GM12892 (cell line): ENCODE measurements at places on chromosomes 4 and X.

- no peak for DNase-seq
Observed at GRCh38 chr4:140937866-140938265, 181.7 kb upstream of the TBC1D9 start.

GRCh38 chr4:136862653-136863052 lies 669.6 kb downstream of the PCDH18 start:
- DNase-seq: no peak

DNA sequence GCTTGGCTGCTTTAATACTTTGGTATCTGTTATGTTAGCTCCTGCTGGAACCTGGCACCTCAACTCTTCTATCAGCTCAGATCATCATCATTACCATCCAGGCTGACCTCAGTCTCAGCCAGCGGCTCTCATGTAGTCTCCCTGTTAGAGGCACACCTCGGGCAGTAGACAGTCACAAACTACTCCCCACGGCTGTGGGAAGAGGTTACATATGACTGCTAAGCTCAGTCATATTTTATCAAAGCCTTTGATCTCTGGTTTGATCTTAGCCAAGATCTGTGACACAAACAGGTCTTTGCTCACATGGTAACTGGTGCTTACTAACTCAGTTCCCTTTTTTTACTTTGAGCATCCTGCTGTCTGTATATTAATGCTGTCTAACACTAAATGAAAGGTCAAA lies 384.9 kb downstream of the CENPC start:
- no peak for DNase-seq

DNA sequence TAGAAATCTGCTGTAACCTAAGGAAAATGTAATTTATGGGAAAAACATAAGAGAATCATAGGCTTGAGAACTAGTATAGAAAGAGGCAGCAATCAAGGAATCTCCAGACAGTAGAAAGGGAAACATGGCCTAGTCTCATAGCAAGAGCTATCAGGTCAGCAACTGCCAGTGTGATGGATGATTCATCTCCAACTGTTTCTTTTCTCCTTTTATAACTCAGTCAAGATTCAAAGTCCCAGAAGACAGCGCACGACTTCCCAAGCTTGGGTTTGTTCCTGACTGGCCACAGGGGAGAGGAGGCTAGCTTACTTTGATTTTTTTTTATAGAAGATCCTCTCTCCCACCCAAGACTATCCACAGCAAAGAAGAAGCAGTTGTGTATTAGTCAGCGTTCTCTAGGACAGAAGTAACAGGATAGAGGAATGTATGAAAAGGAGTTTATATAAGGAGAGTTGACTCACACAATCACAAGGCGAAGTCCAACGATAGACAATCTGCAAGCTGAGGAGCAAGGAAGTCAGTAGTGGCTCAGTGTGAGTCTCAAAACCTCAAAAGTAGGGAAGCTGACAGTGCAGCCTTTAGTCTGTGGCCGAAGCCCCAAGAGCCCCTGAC lies 181.5 kb downstream of the GC start:
- DNase-seq: no peak

DNA sequence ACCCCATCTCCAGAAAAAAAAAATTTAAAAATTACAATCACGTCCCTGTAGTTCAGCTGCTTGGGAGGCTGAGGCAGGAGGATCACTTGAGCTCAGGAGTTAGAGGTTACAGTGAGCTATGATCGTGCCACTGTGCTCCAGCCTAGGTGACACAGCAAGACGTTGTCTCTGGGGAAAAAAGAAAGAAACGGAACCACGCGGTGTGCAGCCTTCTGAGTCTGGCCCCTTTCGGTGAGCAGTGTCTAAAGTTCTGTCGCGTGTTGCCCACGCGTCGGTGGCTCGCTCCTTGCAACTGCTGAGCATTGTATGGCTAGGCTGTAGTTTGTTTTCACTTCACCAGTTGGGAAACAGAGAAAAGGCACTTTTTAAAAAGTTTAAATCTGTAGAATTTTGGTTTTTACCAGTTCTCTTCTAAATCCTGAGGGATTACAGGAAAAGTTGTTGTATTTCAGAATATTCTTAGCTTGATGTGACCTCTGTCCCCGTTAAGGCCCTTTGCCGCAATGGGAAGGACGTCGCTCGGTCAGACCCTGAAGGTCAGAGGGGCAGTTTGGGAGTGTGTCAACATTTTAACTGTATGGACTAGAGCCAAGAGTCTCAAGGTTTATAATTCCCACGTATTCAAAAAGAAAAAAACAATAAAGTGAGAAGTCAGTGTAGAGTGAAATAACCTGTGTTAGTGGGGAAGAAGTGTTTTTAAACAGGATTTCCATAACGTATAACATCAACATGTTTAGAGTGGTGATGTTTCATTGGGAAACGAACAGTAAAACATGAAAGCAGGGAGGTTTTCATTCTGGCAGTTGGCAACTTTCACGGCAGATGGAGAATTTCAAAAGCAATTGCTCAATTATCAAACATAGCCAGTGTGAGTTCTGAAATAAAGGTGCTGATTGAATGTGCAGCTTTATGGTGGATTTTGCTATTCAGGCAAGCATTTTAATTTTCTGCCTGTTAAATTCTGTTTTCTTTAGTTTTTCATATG lies 45.8 kb upstream of the MSANTD1 start:
- DNase-seq: no peak
